HTR-8/SVneo (cell line): ENCODE measurements at places on chromosomes 2 and 18.
A peak's percentile ranks its signal among the peaks of the same experiment; 100 is the strongest.

- no peak for DNase-seq
Measured at GRCh38 chr2:231932711-231932970, 6.4 kb upstream of the NPPC start.

DNA sequence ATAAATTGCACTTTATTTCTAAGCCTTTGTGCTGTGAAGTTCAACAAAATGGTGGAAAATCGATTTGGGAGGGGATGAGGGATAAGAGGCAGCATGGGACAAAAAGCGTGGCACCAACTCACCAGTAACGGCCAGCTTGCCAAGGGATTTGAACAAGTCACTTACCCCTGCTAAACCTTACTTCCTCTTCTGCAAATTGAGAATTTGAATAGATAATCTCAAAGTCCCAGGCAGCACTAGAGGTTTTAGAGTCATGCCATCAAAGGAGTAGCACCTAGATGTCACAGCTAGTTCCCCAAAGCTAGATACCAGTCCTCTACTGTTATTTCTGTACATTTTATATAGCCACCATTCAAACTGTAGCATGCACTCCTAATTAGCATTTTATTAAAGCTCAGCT is 83.7 kb upstream of the VRK2 start:
- DNase-seq: no peak

DNA sequence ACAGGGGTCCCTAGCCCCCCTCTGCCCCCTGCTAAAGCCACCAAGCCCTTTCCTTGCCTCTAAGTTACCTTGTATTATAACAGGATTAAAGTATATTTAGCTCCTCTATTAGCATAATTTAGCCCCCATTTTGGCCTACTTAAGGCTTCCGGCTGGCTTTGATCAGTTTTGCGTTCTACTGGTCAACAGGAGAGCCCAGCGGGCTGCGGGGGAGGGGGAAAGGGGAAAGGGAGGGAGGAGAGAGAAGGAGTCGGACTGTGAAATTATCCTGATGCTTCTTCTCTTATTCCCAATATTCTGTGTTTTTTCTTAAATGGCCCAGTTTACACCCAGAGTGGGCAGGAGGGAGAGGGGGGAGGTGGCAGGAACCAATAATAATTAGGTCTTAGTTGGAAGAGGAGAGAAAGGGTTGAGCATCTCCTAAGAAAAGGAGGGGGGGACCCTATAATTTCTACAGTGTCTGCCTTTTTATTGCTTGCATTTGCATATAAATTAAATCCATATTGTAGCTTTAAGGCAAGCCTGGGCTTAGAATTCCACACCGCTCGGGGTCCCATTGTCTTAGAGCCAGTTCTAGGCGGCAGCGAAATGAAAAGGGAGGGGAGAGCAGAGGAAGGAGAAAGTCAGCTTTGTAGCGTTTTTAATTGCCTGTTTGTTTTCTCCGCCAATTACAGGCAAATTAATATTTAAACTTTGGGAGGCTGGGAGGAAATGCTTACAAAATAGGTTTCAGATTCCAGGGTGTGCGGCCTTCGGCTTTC is 39.6 kb downstream of the EN1 start:
- DNase-seq: no peak

GRCh38 chr2:170152421-170152820 is 25.5 kb upstream of the MYO3B start:
- no peak for DNase-seq

DNA sequence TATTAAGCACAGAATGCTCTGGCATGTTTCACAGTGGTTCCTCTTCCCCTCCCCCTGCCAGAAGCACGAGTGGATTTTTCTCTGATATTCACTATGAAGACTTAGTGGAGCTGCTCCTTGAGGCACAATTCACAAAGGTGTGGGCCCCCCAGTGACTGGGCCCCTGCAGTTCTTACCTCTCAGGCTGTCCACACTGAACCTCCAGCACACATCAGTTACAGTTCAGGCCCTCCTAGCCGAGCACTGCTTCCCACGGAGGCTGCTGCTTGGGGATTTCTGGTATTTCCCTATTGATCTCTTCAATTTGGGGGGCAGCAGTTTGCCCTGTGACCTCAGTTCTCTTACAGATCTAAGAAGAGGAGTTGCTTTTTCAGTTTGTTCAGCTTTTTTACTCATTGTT is 236.1 kb downstream of the SH3RF3 start:
- DNase-seq: no peak

DNA sequence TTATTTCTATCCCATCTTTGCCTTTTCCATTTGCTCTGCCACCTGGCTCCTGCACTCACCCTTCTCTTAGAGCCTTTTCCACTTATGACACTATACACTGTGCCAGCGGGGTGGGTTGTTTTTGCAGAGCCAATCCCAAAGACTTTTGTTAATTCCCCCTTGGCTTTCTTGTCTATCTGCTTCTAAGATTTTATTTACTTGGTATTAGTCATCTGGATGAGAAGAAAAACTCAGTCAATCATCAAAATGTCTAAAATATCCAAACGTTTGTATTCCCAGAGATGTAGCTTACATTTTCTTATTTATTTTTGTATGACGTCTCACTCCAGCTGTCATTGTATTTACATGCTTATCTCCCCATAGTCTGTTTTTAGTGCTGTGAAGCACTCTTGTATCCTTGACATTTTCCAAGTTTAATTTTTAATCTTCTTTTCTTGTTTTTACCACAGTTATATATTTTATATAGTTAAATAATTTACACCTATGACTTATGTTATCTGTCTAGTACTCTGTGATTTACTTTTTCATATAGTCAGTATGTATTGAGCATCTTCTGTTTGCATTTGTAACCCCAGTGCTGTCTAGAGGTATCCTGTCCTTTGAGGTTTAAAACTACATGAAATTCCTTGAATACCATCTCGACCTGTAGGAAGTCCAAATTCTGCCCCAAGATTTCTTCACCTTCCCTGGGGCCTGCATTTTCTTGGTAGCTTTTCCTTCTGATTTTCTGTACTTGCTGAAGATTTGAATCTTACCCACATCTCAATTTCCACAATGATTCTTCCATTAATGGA is 55.1 kb downstream of the COL4A3 start:
- DNase-seq: no peak

DNA sequence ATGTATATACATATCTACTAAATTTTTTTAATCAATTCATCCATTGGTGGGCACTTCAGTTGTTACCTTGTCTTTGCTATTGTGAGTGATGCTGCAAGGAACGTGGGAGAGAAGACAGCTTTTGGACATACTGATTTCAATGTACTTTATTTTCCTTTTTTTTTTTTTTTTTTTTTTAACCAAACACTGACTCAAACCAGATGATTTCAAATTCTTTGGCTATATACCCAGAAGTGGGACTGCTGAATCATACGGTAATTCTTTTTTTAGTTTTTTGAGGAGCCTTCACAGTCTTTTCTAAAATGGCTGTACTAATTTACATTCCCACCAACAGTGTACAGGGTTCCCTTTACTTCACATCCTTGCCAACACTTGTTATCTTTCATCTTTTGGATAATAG is 204.7 kb downstream of the INSIG2 start:
- no peak for DNase-seq

GRCh38 chr2:19312949-19313348 is 45.5 kb downstream of the OSR1 start:
- DNase-seq: peak; percentile 38

DNA sequence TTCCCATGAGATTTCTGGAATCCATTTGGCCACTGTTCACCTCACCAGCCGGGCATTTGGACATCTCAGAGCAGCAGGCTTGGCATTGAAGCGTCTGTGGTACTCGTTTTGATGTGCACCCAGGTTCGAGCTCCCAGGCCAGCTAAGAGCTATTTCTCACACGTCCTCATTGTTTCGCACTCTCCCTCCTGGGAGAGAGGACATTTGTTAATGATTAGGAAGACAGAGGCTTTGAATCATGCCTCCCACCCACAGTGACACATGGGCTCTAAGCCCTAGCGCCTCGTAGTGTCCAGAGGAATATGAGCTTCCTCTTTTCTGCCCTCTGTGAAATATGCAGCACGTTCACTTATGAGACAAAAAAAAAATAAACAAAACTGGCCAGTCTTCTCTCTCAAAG is 361.8 kb downstream of the RND3 start:
- DNase-seq: no peak

GRCh38 chr2:46010223-46010924 is 286.8 kb upstream of the EPAS1 start:
- no peak for DNase-seq

DNA sequence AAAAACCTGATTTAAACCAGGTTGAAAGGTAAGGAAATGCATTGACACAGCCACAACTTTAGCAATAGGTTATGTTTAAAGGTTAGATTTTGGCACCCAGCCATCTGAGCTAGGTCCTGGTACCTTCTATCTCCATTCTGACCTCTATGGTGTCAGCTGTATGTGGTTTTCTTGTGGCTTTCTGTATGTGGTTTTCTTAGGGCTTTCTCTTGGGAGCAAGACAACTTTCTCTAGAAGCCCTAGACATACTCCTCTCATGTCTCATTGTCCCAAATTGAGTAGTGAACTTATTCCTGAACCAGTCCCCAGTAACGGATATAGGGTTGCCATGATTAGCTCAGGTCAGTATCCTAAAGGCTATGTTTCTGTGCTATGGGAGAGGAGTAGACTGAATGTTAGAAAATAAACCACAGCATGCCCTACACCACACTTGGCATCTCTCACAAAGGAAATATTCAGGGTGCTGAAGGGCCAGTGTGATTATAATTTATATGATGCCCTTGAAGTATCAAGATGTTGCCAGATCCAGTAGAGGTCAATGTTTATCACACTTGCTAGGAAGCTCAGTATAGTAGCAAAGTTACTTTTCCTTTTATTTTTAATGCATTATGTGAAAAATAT is 176.1 kb downstream of the CAPN13 start:
- DNase-seq: no peak

- DNase-seq: no peak
Measured at GRCh38 chr2:134482131-134482723, 228.4 kb downstream of the MGAT5 start.
